Activated T-helper 17 cell treated with anti-CD3 and anti-CD28 coated beads, Interleukin-2, amount 50 U/mL, for 72 hours (primary cell): ENCODE measurements at places on chromosomes 5 and 9. TPM values are rescaled to one million over a fixed set of nuclear protein-coding genes. Genes with fewer than 3 reads are reported as not detected.
A peak's percentile ranks its signal among the peaks of the same experiment; 100 is the strongest.

The MYOZ3 gene
- total RNA-seq = 0.21 TPM

The SPEF2 gene
- total RNA-seq = 6.7 TPM

DNA sequence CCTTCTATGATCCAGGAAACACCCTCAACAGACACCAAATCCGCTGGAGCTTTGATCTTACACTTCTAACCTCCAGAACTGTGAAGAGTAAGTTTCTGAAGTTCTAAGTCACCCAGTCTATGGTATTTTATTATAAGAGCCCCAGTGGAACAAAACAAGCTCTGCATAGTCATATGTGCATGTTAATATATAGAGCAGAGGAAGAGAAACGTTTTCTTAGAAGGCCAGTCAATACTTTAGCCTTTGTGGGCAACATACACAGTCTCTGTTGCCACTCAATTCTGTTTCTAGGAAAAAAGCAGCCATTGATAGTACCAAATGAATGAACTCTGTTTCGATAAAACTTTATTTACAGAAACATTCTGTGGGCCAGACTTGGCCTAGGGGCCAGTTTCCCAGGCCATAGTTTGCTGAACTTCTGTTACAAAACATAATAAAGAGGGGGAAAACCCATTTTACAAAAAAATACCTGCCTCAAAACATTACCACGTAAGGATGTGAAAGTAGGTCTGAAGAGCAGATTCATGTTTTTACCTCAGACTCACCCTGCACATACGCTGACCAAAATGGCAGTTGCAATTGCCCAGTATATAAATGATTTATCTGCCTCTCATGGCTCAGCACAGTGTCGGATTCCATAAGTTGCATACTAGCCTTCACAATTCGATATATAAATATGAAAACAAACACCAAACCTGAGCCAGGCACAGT, 350.5 kb downstream of the SLIT3 start:
- ATAC-seq = peak; percentile 86

The OBP2B gene
- not detected for total RNA-seq

DNA sequence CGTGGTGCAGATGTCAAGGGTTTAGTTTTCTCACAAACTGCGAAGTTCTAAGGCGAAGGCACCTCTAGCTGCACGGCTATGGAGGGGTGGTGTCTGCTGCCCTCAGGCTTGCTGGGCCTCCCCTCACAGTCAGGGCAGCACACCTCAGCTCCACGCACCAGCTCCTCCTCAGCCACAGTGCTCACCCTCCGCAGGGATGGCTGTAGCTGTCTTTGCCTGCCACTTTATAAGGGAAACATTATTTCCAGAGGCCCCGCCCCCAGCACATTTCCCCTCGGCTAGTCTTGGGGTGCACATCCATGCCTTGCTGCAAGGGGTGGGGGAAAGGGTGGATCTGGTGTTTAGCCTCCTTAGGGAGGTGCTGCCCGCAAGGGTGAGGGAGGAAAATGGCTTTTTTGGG, 154.6 kb downstream of the TRIO start:
- no peak for ATAC-seq

The MAMDC2 gene
- total RNA-seq = not detected

DNA sequence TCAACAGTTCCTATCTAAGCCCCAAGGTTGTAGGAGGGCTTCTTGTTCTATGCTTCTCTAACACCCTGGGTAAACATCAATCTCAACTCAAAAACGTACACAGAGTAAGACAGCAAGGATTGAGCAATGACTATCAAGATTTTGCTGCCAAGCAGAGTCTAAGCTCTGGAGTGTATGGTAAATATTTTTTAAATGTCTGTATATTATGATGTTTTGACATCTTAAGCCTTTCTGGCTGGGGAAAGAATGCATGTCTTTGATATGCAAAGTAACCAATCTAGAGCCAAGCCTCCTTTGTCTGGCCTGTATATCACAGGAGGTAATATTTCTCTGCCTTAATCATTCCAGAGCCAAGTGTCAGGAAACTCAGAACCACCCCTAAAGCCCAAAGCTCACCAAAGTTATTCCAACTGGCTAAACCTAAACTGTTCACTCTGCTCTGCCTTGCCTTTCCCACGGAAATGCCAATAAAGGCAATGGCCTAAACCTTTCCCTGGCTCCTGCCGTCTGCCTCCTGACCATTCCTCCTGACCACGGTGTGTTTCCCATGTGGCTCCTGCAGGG, 45.2 kb downstream of the YIPF5 start:
- ATAC-seq = no peak

- no peak for ATAC-seq
Measured at GRCh38 chr5:123557907-123558306, 45.9 kb downstream of the CSNK1G3 start.

DNA sequence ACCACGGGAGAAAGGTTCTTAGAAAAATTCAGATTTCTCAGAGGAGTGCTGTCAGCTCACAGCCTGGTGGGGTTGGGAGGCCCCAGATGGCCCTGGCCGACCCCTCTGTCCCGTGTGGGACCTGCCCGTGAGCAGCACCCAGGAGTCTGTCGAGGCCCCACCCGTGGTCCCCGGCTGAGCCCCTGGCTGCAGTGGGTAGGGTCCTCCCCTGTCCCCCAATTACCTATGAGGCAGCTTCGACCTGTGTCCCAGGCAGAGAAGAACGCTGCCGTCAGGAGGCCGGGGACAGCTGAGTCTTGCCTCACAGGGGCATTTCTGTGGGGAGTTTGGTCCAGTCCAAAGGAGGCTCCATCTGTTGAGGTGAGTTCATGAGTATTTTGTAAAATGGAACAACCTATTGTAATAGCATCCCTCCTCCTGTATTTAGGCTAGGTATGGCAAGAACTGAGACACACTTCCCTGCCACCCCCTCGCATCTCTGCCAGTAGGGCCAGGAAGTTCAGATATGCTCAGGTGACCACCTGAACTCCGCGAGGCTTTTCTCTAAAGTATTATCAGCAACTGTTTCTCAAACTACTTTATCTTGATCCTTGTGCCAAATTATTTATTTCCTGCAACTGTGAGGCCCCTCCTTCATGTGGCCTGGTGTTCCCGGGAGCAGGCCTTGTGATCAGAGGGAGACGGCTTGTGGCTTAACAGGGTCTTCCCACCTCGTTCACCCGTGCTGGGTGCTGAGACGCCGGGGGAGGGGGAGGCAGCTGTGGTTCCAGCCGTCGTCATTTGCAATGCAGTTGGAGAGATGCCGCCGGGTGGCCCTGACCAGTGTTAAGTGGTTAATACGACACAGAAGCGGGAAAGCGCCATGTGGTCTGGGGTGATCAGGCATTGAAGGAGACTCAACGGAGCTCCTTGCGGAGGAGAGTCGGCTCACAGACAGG, 1.7 kb downstream of the AHRR start:
- ATAC-seq = no peak

- ATAC-seq = no peak
Measured at GRCh38 chr5:9395706-9396105, 150.2 kb downstream of the SEMA5A start.

DNA sequence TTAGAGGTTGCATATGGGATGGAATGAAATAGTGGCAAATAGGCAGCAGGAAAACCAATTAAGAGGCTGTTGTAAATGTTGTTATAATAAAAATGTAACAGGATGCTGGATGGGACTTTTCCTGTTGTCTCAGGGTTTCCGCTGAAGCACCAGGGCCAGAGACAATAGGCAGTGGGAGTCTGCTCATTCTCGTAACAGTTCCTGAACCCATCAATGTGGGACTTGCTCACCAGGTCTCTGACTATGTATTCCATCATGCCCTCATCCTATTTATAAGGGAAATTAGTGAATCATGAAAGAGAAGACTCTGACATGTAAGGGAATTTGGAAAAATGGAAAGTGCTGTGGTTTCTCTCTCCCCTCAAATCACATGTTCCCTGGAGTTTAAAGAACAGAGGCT, 23.5 kb upstream of the SSBP2 start:
- ATAC-seq = no peak

The LHFPL2 gene
- 0.05 TPM for total RNA-seq

DNA sequence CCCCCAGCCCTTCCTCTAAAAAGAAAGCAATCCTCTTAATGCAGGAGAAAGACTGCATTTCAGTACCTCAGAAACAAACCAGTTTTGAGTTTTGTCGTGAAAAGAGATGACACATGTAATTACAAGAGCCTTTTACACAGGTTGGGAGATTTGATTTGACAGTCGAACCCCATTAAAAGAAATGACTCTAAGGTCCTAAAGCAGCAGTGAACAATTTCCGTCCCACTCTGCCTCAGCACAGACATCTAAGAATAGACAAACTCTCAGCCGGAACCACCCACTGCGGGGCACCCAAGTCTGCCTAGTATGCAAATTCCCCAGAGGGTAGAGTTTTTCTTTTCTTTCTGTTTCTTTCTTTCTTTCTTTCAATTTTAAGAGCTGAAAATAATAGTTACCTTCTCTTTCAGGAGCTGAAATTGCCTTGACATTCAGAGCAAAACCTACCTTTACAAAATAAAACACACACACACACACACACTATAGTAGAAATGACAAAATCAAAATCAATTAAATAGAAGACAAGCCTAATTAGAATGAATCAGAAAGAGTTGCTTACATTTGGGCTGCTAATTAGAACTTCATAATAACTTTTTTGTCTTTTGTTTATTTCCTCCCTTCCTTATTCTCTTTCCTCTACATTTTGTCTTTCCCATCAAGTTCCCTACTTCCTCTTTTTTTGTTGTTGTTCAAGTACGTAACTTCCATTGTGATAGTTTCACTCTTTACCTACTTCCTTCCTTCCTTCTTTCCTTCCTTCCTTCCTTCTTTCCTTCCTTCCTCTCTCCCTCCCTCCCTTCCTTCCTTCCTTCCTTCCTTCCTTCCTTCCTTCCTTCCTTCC, 65.1 kb downstream of the BASP1 start:
- peak; percentile 24 for ATAC-seq

- no peak for ATAC-seq
Measured at GRCh38 chr9:27247756-27248155, 49.2 kb downstream of the EQTN start.

GRCh38 chr9:27472195-27472594, 51.9 kb upstream of the IFNK start:
- no peak for ATAC-seq

DNA sequence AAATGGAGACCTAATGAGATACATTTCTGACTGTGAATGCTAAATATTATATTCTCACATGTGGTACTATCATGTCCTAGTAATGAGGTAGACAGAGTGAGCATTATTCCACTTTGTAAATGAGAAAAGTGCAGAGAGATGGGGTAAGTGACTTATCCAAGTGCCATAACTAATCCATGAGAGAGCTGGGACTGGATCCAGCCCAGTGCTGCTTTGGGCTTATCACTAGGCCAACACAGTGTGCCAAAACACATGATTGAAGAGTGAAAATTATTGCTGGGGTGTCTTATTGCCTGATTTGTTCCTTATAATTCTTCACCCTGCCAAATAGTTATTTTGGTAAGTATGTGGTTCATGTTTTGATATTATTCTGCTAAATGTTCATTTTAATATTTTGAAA, 442.2 kb upstream of the GRAMD2B start:
- no peak for ATAC-seq

DNA sequence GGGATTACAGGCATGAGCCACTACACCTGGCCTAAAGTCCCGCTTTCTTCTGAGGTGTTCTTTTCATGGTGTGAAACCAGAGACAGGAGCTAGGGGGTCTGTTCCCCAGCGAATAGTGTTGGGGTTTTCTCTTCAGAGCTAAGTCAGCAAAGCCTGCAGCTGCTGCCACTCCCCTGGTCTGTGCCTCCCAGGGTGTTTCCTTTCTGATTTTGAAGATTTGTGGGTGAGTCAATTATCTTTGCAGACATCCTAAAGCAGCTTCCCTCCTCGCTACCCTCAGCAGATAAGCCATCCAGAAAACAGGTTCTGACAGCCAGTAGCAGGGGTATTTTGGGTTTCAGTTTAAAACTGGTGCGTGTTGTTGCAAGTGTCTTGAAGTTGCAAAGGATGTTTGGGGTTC, 72.0 kb upstream of the IQGAP2 start:
- ATAC-seq = peak; percentile 31

The GPR21 gene
- 0.95 TPM for total RNA-seq

DNA sequence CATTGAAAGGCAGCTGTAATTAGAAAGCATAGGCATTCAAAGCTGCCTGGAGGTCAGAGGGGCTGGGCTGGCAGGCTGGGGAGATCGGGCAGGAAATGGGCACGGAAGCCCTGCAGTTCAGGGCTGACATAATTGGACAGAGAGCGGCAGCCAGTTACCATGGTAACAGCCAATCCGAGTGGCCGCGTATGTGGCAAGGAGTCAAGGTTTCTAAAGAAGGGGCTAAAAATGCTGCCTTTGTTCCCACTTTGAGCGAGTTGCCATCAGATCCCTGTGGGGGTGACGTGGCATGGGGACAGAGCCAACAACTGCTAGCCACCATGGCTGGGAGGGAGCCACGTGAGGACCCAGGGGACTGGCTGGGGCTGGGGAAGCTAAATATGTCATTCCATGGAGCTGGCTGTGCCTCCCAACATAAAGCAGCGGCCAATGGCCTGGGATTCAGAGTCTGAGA, 44.7 kb upstream of the NDFIP1 start:
- peak; percentile 84 for ATAC-seq

DNA sequence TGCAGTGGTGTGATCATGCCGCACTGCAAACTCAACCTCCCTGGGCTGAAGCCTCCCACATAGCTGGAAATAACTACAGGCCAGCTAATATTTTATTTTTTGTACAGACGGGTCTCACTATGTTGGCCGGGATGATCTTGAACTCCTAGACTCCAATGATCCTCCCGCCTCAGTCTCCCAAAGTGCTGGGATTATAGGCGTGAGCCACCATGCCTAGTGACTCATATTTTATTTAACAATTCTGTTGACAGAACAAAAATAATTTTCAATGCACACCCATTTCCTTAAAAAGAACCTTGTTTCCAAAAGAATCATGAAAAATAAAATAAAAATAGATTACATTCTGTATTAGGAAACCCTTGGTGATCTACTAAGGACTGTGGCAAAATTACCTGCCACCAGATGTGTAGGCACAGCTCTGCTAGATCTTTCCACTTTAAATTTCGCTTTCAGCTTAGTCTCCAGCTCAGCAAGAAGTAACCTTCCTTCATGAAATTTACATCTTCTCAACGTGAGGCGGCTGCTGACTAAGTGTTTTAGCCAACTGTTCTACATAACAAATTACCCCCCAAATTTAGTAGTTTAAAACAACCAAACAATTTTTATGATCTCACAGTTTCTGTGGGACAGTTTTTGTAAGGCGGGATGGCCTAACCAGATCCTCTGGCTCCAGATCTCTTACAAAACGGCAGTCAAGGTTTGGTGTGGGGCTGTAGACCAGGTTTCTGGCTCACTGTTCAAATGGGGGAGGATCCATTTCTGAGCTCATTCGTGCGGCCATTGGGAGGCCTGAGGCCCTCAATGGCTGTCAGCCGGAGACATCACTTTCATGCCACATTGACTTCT, 32.6 kb upstream of the GOLPH3 start:
- ATAC-seq = peak; percentile 21

GRCh38 chr5:149371296-149371962, 7.7 kb downstream of the IL17B start:
- ATAC-seq = peak; percentile 93

DNA sequence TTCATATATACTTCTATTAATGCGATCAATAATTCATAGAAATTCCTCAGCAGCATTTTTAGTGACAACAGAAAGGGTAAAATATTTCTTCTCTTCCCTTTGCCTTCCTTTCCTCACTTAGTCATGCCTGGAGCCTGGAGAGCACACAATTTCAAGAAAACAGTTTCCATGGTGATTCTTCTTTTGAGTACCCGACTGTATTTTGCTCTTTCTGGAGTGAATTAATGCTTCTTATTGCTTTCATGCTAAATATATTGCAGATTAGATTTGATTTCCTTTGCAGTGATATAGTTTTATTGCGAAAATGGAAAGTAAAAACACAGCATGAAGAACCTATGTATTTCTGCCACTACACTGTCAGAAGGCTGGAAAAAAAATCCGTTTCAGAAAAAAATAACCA, 153.5 kb downstream of the PPP2R2B start:
- ATAC-seq = no peak

The ADGRV1 gene
- total RNA-seq = 0.74 TPM

The WDR38 gene
- total RNA-seq = not detected
